GM19239 (cell line): ENCODE measurements at places on chromosomes 3 and 15.

- no peak for DNase-seq
These were observed 36.7 kb downstream of the ZIC4 start for GRCh38 chr3:147369661-147370123.

- peak; percentile 41 for DNase-seq
These were observed 40.3 kb upstream of the PTPRG start for GRCh38 chr3:61520966-61521628.

- DNase-seq = no peak
These were observed 56.5 kb downstream of the NEK11 start for GRCh38 chr3:131082871-131083863.

- DNase-seq = no peak
These were observed 80.5 kb upstream of the SETMAR start for GRCh38 chr3:4222574-4223175.

- DNase-seq = no peak
These were observed 26.9 kb downstream of the PRKAR2A start for GRCh38 chr3:48820612-48821324.

DNA sequence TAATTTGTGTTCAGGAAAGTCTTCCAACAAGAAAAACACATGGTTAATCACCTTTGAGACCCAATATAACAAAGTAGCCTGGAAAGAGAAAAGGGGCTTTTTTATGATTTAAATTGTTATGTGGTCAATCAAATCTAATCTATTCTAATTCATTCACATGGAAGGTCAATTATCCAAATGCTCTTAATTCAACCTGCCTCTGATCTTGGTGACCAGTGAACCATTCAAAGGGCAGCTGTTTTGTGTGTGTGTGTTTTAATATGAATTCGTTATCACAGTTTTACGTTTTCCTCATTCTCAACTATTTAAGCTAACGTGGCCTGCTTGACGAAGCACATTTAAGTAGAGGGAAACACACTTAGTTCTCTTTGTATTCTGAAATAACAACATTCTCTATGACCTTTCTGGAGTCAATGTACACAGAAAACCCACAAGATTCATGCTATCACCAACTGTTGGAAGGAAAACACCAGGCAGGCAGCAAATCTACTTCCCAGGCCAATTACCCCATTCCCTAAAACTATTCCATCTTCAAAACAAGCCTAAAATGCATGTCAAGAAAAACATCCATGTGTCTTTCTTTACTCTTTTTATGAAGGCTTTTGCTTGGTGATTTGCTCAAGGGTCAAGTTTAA, 195.4 kb downstream of the SUCLG2 start:
- DNase-seq = no peak

GRCh38 chr3:120344349-120344748, 4.8 kb downstream of the LRRC58 start:
- no peak for DNase-seq

DNA sequence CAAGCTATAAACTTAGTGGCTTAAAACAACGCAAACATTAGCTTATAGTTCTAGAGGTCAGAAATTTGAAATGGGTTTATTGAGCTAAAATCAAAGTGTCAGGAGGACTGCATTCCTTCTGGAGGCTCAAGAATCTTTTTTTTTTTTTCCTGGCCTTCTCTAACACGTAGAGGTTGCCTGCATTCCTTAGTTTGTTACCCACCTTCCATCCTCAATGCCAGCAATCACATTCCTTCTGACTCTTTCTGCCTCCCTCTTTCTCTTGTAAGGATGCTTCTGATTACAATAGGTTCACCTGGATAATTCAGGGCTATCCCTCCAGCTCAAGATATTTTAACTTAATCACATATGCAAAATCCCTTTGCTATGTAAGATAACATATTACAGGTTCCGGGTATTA, 24.8 kb downstream of the REC114 start:
- no peak for DNase-seq

DNA sequence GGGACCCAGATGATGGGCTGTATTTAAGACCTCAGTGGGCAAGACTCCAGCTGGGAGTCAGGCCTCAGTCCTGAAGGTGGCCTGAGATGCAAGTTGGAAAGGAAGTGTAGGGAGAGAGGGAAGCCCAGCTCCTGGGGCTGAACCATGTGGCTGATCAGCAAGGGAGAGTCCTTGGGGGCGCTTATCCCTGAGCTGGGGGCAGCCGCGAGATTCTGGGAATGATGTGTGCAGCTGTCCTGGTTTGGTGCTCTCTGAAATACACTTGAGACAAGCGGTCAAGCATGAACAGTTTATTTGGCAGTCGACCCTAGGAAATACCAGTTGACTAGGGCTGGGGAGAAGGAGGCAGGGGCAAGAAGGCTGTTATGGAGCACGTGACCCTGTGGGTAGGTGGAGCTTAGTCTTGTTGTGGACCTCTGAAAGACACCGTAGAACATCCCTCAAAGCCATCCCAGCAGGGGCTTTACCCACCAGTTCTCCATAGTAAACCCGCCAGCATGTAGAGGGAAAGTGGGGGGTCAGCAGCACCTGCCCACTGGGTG, 41.8 kb upstream of the SLC6A11 start:
- DNase-seq = no peak
